ENCODE measurements at places on chromosomes 5 and 9.

GRCh38 chr9:97237951-97238889 lies 69.2 kb upstream of the CCDC180 start:
- peak; percentile 50 for DNase-seq

GRCh38 chr9:94798708-94799107 lies 72.2 kb downstream of the AOPEP start:
- no peak for DNase-seq

DNA sequence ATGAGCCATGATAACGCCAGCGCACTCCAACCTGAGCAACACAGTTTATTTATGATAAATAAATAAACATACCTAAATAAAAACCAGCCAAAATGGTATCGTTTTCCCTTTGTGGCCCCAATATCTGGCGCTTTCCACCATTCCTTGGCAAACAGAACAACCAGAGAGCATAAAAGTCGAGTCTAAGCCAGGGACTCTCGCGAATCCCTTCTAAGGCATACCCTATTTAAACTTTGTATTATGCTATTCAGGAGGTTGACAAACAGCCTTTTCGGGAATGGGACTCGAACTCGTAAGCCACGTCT lies 386 bp upstream of the MATR3 start:
- DNase-seq: no peak

- DNase-seq: no peak
Observed at GRCh38 chr9:15469406-15469805, 41.4 kb downstream of the PSIP1 start.

- DNase-seq: no peak
Observed at GRCh38 chr5:1799110-1799601, 481 bp downstream of the MRPL36 start.

DNA sequence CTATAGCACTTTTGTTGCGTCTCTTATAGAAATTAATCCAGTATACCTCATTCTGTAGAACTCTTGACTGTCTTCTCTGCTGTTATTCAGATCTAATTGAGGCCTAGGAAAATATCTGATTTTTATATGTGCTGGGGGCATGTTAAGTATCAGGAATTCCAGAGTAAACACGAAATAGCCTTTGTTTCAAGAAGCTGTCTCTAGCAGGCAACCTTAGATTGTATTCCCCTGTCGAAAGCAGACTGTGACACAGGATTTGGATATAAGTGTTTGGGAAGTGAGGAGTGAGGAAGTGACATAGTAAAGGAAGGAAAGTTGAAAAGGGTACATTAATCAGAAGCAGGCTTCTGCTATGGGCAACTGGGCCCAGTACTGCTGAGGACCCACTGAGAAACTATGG lies 72.1 kb upstream of the RASA1 start:
- DNase-seq: no peak

DNA sequence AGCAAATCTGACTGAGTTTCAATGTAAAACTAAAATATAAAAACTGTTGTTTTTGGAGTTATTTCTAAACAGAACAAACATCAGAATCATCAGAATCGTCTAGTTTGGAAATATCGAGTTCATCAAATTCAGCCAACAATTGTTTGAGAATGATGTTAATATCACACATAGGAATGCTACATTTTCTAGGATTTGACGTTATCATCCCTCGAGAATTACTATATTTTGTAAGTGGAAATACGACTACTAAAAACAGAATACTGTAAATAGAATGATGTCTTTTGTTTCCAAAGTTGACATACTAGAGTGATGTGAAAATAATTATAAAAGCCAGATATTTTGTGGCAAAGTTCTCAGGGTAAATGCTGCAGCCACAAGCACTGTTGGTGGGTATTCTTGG lies 805.9 kb downstream of the TLE1 start:
- no peak for DNase-seq

Measured in AG09319 (cell line).